ENCODE measurements at places on chromosomes 4 and X. TPM values are rescaled to one million over a fixed set of nuclear protein-coding genes. Genes with fewer than 3 reads are reported as not detected.

The BEX1 gene
- 0.69 TPM for total RNA-seq

The LNX1 gene
- total RNA-seq, result not detected

The TMA16 gene
- total RNA-seq, result 52.9 TPM

The GCNA gene
- 4.2 TPM for total RNA-seq

The UNC5C gene
- not detected for total RNA-seq

The ARHGEF6 gene
- total RNA-seq, result 25.6 TPM

The FRAS1 gene
- total RNA-seq, result not detected

DNA sequence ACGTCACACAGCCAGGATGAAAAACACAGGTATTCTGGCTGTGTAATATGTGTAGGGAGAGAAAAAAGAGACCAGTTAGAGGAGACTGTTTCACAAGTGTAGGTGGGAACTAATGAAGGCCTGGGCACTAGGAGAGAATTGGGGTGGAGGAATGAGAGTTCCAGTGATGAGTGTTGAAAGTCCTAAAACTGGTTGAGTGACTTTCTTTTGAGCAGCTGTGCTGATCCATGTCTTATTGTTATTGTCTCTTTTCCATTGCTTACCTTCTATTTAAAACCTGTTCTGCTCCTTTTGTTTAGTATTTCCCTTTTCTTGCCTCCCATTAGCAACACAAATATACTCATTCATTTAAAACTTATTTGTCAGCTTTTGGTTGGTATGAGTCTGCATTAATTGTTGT, 88.7 kb downstream of the PDLIM5 start:
- no peaks in the 10 kb centered on the region for H3K36me3 ChIP-seq
- DNase-seq, result no peak
- H3K27ac ChIP-seq, result no peak overlapping the region
- no peaks in the 10 kb centered on the region for H3K27me3 ChIP-seq
- H3K4me1 ChIP-seq, result no peaks in the 10 kb centered on the region

- peak; percentile 4 for DNase-seq
- no peaks in the 10 kb centered on the region for H3K27me3 ChIP-seq
- no peaks in the 10 kb centered on the region for H3K36me3 ChIP-seq
- H3K27ac ChIP-seq, result peak overlapping the region; percentile 72
- peaks cover 15% of the 10 kb centered on the region for H3K4me1 ChIP-seq
- peak overlapping the region; percentile 76 for H3K4me3 ChIP-seq
Measured at GRCh38 chr4:39526765-39527295, 409 bp downstream of the UGDH start.

GRCh38 chr4:8177552-8177951, 18.9 kb upstream of the ABLIM2 start:
- no peaks in the 10 kb centered on the region for H3K4me1 ChIP-seq
- H3K27ac ChIP-seq, result no peak overlapping the region
- H3K36me3 ChIP-seq, result no peaks in the 10 kb centered on the region
- H3K27me3 ChIP-seq, result no peaks in the 10 kb centered on the region
- no peak for DNase-seq
- H3K4me3 ChIP-seq, result no peak overlapping the region

GRCh38 chrX:114162068-114162735, 421.7 kb upstream of the HTR2C start:
- H3K27ac ChIP-seq, result no peak overlapping the region
- no peaks in the 10 kb centered on the region for H3K36me3 ChIP-seq
- DNase-seq, result no peak
- H3K4me1 ChIP-seq, result no peaks in the 10 kb centered on the region
- no peaks in the 10 kb centered on the region for H3K27me3 ChIP-seq
- H3K4me3 ChIP-seq, result no peak overlapping the region

DNA sequence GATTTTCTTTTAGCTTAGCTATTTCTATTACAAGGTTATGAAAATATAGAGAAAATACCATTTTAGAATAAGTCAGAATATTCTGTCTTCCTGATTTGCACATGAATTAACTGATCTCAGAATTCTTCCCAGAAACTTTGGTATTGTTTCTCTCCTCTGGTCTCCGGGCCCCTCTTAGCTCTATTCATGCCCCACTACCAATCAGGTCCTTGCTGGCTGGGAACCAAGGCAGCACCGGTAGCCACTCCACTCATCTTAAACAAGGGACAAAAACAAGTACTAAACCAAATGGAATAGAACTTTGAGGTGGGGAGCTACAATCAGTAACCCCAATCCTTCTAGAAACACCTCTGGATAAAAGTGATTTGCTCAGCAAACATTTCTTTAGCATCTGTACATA, 64.3 kb downstream of the GPC3 start:
- H3K4me1 ChIP-seq, result peaks cover 21% of the 10 kb centered on the region
- no peaks in the 10 kb centered on the region for H3K27me3 ChIP-seq
- H3K36me3 ChIP-seq, result no peaks in the 10 kb centered on the region
- DNase-seq, result no peak
- H3K4me3 ChIP-seq, result no peak overlapping the region
- no peak overlapping the region for H3K27ac ChIP-seq

DNA sequence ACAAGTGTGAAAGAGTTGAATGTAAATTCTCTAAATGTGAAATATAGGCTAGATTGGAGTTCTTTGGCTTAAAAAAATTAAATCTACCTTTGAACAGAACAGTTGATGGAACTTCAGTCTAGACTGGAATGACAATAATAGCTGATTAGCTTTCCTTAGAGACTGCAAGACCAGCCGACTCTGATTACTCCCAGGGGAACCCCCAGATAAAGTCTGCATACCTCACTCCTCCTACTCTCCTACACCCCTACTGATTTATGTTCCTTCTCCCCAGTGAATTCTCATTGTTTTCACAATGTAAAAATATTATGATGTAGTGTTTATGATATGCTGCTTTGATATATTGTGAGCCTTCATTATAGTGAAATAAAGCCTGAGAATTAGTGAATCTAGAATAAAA, 241.3 kb downstream of the CFAP299 start:
- H3K4me1 ChIP-seq, result no peaks in the 10 kb centered on the region
- DNase-seq, result no peak
- no peak overlapping the region for H3K27ac ChIP-seq
- no peaks in the 10 kb centered on the region for H3K27me3 ChIP-seq

GRCh38 chrX:132501606-132502005, 12.8 kb upstream of the MBNL3 start:
- H3K4me3 ChIP-seq, result no peak overlapping the region
- DNase-seq, result no peak
- no peak overlapping the region for H3K27ac ChIP-seq

- no peaks in the 10 kb centered on the region for H3K36me3 ChIP-seq
- no peak overlapping the region for H3K4me3 ChIP-seq
- H3K27me3 ChIP-seq, result no peaks in the 10 kb centered on the region
- H3K4me1 ChIP-seq, result no peaks in the 10 kb centered on the region
- DNase-seq, result no peak
- H3K27ac ChIP-seq, result no peak overlapping the region
Measured at GRCh38 chr4:157818946-157819692, 353.7 kb downstream of the GASK1B start.

GRCh38 chr4:59002148-59002547, 1892.0 kb upstream of the IGFBP7 start:
- H3K36me3 ChIP-seq, result no peaks in the 10 kb centered on the region
- H3K4me3 ChIP-seq, result no peak overlapping the region
- H3K27ac ChIP-seq, result no peak overlapping the region
- DNase-seq, result no peak

DNA sequence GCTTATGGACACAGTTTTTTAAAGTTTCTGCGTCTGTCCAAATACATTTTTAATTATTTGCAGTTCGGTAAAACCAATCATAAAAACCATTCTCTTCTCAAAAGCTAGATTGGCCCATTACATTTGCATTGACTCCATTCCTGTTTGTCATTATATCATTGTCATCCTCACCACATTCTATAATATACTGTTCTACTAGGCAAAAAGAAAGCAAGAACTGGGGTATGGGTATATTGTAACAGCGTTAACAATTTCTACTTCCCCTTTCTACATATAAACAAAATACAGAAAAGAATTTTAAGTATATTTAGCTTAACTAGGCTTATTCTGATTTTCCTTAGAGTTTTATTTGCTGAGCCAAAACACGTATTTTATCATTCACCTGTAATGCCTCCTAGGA, 91.8 kb downstream of the RAP1GDS1 start:
- H3K27me3 ChIP-seq, result no peaks in the 10 kb centered on the region
- DNase-seq, result no peak
- no peaks in the 10 kb centered on the region for H3K4me1 ChIP-seq
- no peak overlapping the region for H3K27ac ChIP-seq
- H3K4me3 ChIP-seq, result no peak overlapping the region

DNA sequence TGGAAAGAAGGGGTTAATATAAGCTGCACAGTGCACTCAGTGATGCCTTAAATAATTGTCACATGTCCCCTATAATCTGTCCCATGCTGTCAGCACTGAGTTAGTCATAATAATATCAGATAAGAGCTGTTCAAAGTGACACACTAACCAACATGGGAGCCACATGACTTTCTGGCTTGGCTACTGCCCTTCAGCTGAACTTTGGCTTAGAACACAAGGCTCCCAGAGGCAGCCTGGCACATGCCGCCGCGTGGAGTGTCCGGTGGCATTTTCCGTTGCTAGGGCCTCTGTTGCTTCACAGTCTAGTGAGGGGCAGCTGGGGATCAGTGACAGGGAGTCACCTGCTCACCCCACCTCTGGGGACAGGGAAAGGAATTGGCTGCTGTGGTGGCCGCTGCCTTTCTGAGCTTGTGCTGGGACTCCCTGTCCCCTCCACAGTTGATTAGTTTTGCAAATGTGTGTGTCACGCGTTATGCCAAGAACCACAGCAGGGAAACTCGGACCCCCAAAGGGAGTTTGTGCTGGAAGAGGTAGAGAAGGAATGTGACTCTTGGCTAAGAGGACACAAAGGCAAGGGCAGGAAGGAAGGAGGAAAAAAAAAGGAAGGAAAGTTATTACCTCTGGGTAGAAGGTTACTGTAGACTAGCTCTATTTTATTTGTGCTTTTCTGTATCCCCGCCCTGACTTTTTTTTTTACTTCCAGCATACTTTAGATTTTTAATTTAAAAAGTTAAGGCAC, 41.1 kb upstream of the PPARGC1A start:
- no peaks in the 10 kb centered on the region for H3K36me3 ChIP-seq
- no peak overlapping the region for H3K4me3 ChIP-seq
- no peak overlapping the region for H3K27ac ChIP-seq
- DNase-seq, result no peak

DNA sequence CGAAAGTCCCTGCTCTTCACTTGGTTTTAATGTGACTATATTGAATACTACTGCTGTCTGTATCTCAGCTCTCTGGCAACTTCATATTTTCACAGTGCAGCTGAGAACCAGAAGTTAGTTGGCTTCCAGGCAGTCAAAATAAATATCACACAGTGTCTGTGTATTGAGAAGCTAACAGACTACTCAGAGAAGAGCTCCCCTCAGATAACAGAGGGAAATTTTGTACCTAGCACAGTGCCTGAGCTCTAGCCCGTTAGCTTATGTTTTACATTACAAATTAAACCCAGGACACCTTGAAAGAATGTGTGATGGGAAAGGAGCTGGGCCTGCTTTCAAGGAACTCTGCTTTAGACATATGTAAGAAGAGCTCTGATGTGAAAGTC, 22.7 kb downstream of the JADE1 start:
- H3K4me3 ChIP-seq, result no peak overlapping the region
- no peaks in the 10 kb centered on the region for H3K27me3 ChIP-seq
- DNase-seq, result no peak

GRCh38 chr4:129829373-129829772, 733.4 kb downstream of the C4orf33 start:
- no peaks in the 10 kb centered on the region for H3K36me3 ChIP-seq
- H3K4me3 ChIP-seq, result no peak overlapping the region
- H3K27ac ChIP-seq, result no peak overlapping the region
- no peaks in the 10 kb centered on the region for H3K4me1 ChIP-seq
- no peaks in the 10 kb centered on the region for H3K27me3 ChIP-seq

- H3K27me3 ChIP-seq, result no peaks in the 10 kb centered on the region
- H3K27ac ChIP-seq, result no peak overlapping the region
- no peaks in the 10 kb centered on the region for H3K36me3 ChIP-seq
- H3K4me3 ChIP-seq, result no peak overlapping the region
- no peaks in the 10 kb centered on the region for H3K4me1 ChIP-seq
Measured at GRCh38 chr4:159768016-159768415, 665.1 kb downstream of the RAPGEF2 start.

DNA sequence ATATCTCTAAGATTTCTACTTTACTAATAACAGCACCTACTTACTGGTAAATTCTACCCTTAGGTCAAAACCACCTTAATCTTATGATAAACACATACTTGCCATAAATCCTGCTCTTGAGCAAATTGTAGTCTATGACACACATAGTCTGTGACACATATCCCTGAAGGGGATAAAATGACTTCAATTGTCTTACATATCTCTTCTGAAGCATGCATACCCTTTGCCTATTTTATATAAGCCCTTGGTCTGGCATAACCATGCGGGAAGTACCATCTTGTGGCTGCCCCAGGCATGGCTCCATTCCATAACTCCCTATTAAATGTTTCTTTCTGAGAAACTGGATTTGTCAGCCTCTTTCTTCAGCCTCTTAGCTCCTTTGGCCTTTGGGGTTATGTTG, 248.9 kb downstream of the SLC7A11 start:
- H3K27me3 ChIP-seq, result no peaks in the 10 kb centered on the region
- H3K4me3 ChIP-seq, result no peak overlapping the region
